T-helper 1 cell (primary cell): ENCODE measurements at places on chromosomes 1 and 21.

GRCh38 chr1:59089922-59090457 is 206.9 kb upstream of the FGGY start:
- no peak for DNase-seq

- DNase-seq = no peak
Observed at GRCh38 chr1:61089338-61089737, 7.0 kb downstream of the NFIA start.

- no peak for DNase-seq
Observed at GRCh38 chr1:99229122-99229521, 35.2 kb upstream of the PLPPR4 start.

- no peak for DNase-seq
Observed at GRCh38 chr1:76209238-76209637, 134.7 kb downstream of the ST6GALNAC3 start.

DNA sequence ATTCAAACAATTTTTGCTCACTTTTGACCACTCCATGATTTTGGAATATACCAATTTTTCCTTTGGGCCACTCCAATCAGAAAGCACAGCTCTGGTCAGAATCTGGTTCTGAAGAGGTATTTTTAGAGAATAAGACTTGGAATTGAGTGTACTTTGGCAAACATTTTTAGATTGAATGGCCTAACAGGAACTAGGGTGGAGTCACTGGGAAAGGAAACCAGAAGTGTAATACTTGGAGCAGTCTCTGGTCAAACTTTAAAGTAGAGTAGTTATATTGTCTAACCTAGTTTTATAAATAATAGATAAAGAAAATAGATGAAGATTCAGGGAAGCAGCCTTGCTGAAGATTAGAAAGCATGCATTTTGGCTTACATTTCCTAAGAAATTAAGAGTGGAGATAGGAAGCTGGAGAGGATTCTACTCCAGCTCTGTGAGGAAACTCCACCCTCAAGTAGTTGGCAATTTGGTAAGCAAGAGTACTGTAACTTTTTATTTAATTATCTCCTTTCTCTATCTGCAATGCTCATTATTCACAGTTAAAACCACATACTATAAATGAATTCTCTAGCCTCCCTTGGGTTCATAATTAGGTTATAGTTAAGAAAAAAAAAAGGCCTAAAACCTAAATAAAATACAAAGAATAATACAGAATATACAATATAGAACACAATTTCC is 15.8 kb downstream of the STIL start:
- DNase-seq = no peak

DNA sequence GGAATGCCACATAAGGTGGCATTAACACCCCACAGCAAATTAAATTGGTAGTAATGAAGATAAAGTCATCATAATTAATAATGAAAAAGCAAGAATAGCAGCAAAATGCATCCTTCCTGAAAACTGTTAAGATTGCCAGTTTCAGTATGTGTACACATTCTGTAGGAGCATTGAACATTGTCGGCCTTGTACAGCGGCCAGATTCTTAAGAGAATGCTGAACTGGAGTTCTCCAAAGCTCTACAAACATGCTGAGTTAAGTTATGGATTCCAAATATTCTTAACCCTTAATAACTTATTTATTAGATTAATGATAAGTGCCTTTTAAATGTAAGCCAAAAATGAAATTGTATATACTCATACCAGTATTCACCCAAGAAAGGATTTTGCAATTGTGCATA is 189.9 kb downstream of the AK5 start:
- DNase-seq = no peak

GRCh38 chr1:203796236-203796605 is 798 bp downstream of the ZBED6 start:
- peak; percentile 5 for DNase-seq

DNA sequence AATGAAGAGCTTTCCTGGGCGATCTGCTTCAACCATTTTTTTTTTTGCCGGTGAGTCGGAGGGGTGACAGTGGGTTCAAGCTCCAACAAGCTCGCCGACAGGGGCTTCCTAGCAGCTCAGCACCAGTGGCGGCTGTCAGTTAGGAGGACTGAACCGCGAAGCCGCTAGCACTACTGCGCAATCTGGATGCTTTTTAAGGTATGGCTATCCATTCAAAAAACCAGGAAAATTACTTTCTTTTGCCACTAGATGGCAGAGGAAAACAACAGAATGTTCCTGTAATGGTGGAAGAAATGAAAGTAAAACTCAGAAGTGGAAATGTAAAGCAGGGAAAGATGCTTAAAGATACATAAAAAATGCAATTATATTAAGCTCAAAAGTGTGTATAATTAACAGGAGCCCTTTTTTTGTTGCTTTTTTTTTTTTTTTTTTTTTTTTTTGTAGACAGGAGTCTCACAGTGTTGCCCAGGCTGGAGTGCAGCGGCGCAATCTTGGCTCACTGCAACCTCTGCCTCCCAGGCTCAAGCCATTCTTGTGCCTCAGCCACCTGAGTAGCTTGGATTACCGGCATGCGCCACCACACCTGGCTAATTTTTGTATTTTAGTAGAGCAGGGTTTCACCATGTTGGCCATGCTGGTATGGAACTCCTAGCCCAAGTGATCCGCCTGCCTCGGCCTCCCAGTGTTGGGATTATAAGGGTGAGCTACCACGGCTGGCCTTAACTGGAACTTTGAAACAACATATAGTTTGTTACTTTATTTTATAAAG is 8.5 kb downstream of the KYAT3 start:
- peak; percentile 38 for DNase-seq

- no peak for DNase-seq
Observed at GRCh38 chr1:164689672-164690511, 130.9 kb downstream of the PBX1 start.

- DNase-seq = no peak
Observed at GRCh38 chr1:64848803-64849202, 103.9 kb downstream of the RAVER2 start.
